ENCODE measurements at places on chromosomes 1 and 21.
A peak's percentile ranks its signal among the peaks of the same experiment; 100 is the strongest.

DNA sequence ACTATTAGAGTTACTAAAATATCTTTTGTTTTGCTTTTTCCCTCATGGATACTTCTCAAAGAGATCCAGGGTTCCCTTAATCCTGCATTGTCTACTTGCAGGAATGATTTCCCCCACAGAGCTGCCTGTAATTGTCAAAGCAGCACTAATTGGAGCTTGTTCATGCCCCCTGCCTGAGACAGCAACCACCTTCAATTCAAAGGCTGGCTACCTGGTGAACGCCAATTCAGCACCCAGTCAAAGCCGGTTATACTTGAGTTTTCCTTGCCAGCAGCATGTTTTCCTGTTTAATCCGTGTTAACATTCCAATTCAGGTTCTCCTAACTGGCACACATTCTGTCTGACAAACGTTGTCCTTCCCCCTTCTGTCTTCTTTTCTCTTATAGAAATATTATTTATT is 382.9 kb downstream of the NTNG1 start:
- DNase-seq = no peak

GRCh38 chr1:238681021-238681420 is 705.3 kb upstream of the CHRM3 start:
- DNase-seq = no peak

- no peak for DNase-seq
Measured at GRCh38 chr21:37207441-37208009, 59.6 kb downstream of the VPS26C start.

DNA sequence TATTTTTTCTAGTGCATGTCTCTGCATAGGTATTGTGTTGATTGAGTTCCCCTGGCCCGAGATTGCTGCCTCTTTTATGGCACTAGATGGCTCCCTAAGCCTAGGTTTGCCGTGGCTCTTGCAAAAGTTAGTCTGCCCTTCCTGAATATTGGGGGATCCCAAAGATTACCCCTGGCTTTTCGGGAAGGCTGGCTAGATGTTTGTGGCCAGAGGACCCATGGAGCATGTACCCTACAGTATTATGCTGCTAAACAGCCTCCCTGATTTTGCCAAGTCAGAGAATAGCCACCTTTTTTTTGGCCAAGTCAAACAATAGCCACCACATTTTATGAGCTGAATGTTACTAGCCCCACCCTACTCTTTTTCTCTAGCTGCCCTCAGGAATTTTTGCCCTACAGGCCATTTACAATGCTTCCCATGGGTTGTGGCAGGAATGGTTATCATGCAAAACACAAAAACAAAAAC is 343.2 kb downstream of the OLFM3 start:
- DNase-seq = no peak

GRCh38 chr1:207454046-207454964 is at the start of gene CR2:
Gene CR2, plus strand, starts transcription at chr1:207454328. Its CDS starts 91 bp downstream, at chr1:207454419.
- peak; percentile 15 for DNase-seq

DNA sequence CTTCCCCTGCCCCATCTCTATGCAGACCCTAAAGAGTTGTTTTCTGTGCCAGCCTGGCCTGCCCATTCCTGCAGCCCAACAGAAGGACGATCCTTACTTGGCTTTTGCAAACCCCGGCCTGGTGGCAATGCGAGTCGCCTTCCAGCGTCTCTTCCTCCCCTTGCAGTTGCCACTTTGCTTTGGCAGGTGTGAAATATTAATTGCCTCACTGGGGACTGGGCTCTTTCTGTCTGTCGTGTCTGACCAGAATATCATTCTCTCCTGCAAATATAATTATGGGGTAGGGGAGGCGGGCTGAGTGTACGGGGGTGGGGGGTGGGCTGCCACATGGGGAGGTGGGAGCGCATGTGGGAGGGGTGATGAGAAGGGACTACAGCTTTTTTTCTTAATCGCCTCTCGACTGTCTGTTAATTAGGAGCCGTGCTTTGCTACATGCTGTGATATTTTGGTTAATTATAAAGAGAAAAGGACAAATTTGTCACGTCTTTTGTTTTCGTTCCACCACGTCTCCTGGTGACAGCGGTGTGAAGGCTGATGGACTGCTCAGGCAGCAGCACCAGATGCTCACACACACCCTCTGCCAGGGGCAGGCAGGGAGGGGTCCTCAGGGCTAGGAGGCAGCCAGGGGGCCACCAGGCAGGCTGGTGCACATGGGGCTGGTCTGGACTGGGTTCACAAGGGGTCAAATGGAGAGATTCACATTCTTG is 80.1 kb upstream of the CD34 start:
- no peak for DNase-seq

- no peak for DNase-seq
Measured at GRCh38 chr21:37484535-37485474, 118.2 kb downstream of the DYRK1A start.

- DNase-seq = no peak
Measured at GRCh38 chr1:79568411-79568810, 561.9 kb upstream of the ADGRL4 start.

DNA sequence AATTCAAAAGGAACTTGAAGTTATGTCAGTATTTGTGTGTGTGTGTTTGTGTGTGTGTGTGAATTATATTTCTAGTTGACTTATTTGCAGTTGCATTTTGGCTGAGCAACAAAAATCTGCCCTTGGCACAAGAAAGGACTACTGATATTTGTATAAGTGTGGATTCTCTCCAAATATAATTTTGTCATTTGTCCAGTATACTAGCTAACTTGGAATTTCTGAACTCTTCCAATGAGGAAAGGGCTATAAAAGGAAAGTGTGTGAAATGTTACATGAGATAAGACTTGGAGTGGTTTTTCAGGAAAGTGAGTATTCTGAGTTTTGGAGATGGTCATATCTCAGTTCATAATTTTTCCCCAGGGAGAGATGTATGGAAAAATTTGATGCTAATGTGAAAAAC is 1384.1 kb upstream of the B3GALT2 start:
- no peak for DNase-seq

DNA sequence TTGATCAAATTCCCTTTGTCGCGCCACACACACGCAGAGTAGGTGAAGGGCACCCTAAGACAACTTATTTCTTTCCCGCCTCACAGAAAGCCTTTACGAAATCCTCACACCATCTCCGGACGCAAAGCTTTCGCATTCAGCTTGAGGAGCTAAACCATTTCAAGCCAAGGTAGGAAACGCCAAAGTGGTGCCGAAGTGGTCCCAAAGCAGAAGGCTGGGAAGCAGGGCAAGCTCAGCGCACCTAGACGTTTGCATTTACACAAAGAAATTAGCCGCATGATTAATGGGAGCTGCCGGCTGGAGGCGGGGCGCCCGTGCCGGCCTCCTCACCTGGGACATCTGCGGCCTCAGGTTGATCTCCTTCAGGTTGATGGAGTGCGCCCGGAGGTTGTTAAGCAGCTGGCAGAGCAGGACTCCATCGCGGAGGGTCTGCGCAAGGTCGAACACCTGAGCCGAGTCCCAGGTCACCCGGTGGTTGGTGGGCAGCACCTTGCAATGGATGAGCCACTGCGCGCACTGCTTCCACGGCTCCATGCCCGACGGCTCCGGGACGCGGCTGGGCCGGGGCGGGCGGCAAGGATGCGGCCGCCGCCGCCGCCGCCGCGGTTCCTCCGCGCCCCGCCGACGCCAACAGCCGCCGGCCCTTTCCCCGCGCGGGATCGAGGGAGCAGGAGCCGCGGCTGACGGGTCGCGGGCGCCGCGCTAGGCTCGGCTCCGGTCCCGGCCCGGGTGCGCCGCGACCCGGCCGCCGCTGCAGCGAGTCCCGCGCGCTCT is 457 bp downstream of the VAV3 start:
- DNase-seq = no peak

GRCh38 chr21:44547656-44548331 is 3.5 kb downstream of the KRTAP10-2 start:
- DNase-seq = no peak

DNA sequence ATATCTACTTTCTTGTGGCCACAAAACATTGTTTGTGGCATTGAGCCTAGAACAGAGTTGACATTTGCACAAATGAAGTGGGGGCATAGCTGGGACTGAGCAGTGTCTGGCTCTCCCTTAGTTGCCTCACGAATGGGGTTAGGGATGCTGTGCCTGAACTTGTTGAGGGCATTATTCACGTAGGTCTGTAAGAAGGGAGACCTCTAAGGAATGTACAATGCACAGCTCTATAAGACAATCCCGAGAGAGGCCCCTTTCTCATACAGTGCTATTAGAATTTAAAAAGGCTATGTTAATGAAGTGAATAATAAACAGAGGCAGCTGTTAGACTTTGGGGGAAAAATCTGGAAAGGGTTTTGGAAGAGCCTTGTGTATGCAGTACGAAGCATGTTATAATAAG is 118.4 kb upstream of the DEPDC1 start:
- no peak for DNase-seq

DNA sequence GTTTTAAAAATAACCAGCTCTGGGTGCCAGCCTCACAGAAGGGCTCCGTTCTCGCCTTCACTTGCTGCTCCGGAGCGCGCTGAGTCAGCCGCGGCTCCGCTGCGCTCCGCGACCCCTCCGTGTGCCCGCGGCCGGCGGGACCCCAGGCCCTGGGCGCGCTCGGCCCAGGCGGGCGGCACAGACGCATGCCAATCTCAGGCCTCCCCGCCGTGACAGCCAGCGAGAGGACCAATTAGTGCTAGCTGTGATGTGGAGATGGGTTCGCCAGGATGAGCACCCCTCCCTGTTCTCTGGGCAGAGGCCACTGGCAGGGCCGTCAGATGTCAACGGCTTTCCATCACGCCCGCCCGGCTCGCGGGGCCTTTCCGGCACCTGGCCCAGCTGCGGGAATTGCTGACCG is 293.8 kb downstream of the SPATA17 start:
- no peak for DNase-seq

DNA sequence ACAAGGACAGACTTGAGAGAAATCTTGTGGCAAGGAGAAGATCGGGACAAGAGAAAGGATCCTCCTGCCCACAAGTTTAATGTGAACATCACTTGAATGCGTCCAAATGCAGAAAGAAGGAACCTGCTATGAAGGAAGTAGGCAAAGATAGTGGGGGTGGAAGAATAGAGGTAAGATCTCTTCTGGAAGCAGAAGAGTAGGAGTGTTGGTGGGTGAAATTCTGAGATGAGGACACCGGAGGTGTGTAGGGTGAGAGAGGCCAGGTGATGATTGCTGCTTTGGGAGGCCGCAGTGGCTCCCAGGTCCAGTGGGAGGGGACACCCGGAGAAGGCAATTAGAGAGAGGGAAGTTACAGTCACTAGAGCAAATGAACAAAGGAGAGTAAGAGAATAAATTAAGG is 6.8 kb downstream of the RYR2 start:
- no peak for DNase-seq

DNA sequence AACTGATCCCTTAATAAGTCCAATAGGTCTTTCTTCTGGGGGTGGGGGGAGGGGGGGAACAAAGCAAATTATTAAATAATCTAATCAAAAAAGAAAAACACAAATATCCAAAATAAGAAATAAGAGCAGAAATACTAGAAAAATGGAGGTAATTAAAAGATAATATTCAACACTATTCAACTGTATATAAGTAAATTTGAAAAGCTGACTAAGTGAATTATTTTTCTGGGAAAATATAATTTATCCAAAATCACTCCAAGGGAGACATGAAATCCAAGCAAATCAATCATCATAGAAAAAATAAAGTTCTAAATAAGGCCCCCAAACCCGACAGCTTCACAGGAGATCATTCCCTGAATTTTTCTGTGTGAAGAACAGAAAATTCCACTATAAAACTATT is 18.8 kb downstream of the VPS26C start:
- no peak for DNase-seq

- DNase-seq = no peak
Measured at GRCh38 chr1:30363031-30363430, 360.4 kb downstream of the MATN1 start.

GRCh38 chr1:177849130-177849529 is 120.7 kb downstream of the SEC16B start:
- no peak for DNase-seq

DNA sequence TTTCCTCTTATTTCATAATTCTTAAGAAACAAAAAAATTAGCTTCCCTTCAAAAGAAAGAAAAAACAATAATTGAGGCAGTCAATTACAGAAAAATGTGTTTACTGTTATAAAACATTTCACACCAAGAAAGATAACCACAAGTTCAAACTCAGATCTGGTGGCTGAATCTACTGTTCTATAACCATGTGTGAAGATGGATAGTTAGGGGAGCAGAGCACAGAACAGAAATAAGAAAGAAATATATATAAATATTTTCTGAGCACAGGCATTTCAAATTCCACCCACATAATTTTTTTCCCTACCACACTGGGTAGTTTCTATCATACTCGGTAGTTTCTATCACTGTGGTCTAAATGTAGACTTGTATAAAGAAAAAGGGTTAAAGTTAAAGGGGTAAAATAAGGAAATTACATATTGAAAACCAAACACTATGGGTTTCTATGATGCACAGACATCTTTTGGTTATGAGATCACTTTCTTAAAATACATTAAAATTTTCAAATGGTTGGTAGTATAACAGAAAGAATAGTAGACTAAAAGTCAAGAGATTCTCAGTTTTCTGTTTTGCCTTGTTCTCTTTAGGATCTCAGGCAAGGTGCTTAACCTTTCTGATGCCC is 10.8 kb downstream of the LYST start:
- no peak for DNase-seq

GRCh38 chr1:33048426-33048825 is 11.7 kb upstream of the AK2 start:
- DNase-seq = no peak

DNA sequence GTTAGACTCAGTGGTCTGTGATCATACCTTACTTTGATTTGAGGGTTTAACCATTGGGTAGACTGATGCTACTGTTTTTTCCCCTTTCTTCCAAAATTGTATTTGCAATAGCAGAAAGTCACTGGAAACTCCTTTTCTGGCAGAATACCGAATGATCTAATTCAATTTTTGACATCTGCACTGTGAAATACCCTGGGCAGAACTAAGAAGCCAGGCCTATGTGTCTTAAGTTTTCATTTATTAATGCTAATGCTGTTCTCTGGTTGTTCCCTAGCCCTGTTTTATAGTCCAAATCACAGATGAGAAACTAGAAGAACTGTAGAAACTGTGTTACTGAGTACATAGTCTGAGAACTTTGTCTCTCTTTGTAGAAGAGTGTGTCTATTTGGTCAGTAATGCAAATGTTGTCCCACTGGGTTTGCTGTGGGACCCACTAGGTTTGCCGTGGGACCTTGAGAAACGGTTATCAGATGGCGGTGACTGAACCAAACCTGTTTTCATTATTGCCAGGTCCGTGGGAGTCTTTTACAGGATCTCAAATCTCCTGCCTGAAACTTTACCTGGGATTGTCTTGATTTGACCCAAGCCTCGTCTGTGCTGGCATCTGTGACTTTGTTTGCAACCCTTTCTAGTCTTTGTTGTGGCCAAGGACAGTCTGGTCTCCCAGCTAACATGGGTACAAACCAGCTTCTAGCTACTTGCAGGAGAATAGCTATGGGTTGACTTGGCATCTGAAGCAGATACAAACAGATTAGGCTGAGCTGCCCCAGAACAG is 41.4 kb downstream of the PEX14 start:
- DNase-seq = no peak

DNA sequence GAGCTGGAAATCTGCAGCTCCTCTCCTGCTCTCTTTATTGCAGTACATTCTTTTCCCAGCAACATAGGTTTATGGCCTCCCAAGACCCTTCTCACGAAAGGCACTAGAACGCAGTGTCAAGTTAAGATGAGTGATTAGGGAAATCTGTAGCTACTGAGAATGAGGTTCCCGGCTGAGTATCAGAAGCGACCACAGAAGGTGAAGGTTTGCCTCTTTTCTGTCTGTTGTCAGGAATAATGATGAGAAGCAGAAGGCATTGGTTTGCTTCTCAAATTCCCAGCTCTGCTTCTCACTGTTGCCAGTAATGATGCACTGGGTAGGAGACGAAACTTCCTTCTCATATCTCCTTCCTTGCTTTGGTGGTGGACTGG is 128.4 kb downstream of the NTMT2 start:
- no peak for DNase-seq
